ENCODE measurements at places on chromosomes 11 and 22.

DNA sequence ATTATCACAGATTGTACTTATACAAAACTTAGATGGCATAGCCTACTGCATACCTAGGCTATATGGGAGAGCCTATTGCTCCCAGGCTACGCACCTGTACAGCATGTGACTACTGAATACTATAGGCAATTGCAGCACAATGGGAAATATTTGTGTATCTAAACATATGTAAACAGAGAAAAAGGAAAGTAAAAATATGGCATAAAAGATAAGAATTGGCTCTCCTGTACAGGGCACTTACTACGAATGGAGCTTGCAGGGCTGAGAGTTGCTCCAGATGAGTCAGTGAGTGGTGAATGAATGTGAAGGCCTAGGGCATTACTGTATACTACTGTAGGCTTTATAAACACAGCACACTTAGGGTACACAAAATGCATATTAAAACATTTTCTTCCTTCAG lies 13.2 kb downstream of the APOL6 start:
- no peak for DNase-seq

DNA sequence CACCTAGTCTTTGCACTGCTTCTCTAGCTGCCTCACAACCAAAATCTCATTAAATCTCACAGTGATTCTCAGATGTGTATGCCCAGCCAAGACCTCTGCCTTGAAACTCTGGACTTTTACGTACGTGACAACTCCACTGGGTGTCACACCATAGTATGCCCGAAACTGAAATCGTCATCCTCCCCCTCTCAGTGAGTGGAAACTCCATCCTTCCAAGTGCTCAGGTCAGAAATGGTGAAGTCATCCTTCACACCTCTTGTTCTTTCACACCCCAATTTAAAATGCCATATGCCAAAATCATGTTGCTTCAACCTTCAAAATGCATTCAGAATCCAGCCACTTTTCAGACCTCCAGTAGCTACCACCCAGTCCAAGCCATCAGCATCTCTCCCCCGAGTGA lies 42.5 kb downstream of the SFI1 start:
- DNase-seq: no peak

- peak; percentile 56 for DNase-seq
Observed at GRCh38 chr11:117096201-117096991, 1.8 kb downstream of the SIK3 start.

GRCh38 chr11:101915791-101916291 lies 481 bp downstream of the ANGPTL5 start:
- peak; percentile 94 for DNase-seq

GRCh38 chr11:128261011-128261421 lies 326.3 kb downstream of the ETS1 start:
- no peak for DNase-seq

GRCh38 chr22:39352306-39352891 lies 2.6 kb downstream of the SYNGR1 start:
- no peak for DNase-seq

DNA sequence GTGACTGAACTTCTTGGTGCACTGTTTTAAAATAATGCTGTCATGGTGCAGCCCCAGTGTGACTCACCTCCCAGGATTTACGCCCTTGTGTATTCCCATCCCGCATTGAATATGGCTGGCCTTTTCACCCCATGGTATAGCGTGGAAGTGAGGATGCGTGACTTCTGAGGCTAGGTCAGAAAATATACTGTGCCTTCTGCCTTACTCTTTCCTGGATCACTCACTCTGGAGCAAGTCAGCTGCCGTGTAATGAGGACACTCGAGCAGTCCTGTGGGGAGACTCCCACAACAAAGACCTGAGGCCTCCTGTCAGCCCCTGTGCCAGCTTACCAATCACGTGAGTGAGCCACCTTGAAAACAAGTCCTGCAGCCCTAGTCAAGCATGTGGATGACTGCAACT lies 471.9 kb upstream of the KIRREL3 start:
- DNase-seq: no peak

- DNase-seq: no peak
Observed at GRCh38 chr11:117972629-117973502, 13.3 kb upstream of the IL10RA start.

DNA sequence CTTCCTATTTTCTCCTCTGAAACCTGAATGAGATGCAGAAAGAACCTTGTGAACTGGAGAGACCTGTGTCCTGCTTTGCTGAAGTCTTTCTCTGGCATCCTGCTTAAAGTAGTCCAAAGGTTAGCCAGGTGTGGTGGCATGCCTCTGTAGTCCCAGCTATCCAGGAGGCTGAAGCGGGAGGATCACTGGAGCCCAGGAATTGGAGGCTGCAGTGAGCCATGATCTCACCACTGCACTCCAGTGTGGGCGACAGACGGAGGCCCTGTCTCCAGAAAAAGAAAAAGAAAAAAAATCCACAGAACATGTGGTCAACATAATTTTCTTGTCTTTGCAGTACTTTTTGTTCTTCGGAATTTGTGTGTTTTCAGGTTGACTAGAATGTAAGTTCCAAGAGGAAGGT lies 2.3 kb upstream of the KREMEN1 start:
- DNase-seq: no peak

DNA sequence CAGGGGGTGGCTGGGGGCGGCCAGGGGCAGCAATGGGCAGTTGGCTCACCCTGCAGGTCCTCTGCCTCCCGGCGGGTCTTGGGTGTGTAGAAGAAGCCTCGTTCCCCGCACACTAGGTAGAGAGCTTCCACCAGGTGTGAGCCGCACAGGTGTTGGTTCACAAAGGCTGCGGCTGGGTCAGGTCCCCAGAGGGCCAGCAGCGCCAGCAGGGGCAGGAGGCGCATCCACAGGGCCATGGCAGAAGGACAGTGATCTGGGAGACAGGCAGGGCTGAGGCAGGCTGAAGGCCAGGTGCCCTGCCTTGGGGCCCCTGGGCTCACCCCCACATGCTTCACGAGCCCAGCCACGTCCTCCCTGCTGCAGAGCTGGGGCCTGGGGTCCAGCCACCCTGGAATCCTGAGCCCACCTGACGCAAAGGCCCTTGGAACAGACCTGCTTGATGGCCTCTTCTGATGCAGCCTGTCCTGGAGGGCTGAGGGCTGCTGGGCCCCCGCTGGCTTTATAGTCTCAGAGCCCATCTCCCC lies at the start of gene INS:
Gene INS (minus strand): TSS at position 474 of the 524 bp plus-strand sequence. CDS start 238 bp downstream, at position 236.
- no peak for DNase-seq

DNA sequence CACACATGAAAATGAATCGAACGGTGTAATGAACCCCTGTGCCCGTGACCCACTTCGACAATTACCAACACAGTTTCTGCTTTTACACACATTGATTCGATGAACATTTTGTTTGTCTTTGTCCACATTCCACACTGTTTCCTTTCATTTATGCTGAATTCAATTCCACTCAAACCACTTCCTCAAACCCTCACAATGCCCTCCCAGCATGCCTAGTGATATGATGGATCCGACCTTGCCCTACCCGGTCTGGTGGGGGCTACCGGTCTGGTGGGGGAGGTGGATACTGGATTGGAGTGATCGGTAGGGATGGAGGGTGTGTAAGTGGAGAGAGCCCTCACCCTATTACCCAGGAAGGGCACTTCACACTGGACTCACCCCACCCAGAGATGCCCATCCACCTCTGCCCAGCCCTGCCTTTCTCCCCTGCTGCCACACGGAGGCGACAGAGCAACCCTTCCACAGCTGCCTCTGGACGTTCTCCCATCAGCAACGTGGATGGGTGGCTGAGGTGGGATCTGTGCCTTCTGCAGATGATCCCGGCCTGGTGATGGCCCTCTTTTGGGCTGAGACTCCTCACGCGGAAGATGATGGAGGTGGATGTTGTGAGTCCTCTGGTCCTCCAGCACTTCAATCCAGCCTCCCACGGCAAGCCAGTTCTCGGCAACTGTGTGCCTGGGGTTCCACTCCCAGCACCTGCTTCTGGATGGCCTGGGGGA lies 33.0 kb upstream of the P2RY2 start:
- peak; percentile 36 for DNase-seq

DNA sequence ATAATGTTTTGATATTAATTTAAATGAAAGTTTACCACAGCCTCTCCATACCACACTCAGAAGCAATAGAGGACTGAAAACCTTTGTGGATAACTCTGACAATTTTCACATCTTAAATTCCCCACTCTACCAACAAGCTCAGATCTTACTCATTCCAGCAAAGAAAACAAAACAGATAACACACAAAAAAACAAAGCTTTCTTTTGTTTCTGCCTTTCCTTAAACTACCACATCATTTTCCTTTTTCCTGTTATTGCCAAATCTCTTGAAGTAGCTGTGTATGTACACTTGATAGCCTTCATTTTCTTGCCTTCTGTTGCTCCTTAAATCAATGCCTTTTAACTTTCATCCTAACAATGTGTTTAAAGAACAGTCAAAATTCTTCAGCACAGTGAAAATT lies 484.9 kb downstream of the NTM start:
- DNase-seq: no peak

DNA sequence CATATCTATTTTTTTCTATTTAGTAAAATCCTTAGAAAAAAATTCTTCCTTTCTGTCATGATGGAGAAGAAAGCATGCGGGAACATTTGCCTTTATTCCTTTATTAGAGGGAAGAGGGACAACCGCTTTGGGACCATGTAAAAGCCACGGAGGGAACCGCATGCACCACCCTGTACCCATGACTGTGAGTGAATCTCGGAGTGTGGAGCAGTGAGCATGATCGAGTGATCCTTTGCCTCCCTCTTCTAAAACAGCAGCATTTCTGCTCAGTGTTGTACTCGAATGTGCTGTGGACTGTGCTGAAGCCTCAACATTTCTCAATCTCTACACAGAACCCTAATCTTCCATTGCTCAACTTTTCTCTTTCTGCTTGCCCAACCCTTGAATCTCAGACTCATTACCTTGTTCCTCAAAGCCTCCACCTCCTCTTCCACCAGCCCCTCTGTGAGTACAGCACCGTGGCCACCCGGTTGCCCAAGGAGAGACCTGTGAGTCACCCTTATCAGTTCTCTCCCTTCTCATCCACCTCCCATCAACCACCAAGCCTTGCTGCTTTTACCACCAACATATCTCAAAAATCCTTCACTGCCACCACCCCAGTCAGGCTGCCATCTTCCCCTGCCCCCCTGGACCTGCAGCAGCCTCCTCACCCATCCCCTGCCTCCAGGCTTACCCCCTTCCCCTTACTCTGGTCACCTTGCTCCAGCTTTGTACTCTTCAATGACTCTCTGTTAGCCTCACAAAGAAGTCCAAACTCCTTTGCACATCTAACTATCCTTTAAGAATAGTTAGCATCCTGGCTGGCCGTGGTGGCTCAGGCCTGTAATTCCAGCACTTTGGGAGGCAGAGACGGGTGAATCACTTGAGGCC lies 103.1 kb downstream of the NAT10 start:
- no peak for DNase-seq

- DNase-seq: peak; percentile 15
Observed at GRCh38 chr11:120854988-120855387, 168.9 kb upstream of the TBCEL start.

GRCh38 chr11:71307811-71308645 lies 55.7 kb upstream of the SHANK2 start:
- DNase-seq: no peak

GRCh38 chr11:62593434-62594044 lies 2.2 kb upstream of the TUT1 start:
- DNase-seq: peak; percentile 75

DNA sequence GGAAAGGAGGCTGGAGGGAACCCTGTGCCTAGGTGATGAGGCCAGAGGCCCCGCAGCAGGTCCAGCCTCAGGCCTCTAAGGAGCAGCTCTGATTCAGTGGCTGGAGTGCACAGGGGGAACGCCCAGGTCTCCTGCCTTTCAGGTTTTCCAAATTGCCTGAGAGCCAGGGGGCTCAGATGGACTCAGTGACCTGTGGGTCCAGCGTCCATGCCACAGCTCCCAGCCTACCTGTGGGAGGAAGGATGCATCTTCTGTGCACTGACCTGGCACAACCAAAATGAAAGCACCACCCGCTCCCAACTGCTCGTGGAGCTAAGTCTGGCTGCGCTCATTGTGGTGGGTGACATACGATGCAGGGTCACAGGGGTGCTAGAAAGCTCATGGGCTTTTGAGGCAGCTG lies 82.8 kb downstream of the FEZ1 start:
- no peak for DNase-seq

- DNase-seq: no peak
Observed at GRCh38 chr22:49393526-49393925, 434.1 kb downstream of the BRD1 start.

DNA sequence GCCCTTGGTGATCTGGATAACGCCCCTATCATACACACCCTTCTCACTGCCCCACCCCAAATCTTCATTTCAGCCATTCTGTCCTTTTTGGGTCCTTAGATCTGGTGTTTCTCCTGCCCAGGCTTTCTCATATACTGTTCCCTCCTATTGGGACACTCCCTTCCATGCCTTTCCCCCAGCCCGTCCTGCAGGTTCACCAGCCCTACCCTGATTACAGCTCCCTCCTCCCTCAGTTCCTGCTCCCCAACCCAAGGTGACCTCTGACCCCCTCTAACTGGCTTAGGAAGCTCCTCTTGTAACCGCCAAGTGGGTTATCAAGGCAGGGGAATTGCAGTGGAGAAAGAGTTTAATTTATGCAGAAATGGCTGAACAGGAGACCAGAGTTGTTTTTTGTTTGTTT lies 13.0 kb downstream of the MTFP1 start:
- no peak for DNase-seq

- DNase-seq: no peak
Observed at GRCh38 chr11:8318536-8318935, 54.9 kb upstream of the LMO1 start.

GRCh38 chr22:43571181-43571580 lies 159.4 kb downstream of the MPPED1 start:
- DNase-seq: no peak

- no peak for DNase-seq
Observed at GRCh38 chr11:65016705-65017104, 2.7 kb downstream of the ARL2 start.

DNA sequence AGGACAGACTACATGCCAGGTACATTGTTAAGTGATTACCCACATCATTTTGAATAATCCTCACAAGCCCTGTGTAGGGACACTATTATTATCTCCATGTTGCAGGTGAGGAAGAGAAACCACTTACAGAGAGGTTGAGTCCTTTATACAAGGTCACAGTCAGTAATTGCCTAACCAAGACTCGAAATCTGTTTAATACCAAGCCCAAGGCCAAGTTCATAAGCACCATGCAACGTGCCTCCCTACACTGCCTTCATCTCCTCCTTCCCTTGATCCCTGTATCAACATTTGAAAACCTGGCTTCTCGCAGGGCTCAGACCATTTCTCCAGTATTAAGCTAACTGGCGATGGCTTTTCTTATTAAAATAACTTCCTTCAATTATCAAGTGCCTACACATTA lies 41.7 kb upstream of the SEZ6L start:
- no peak for DNase-seq

GRCh38 chr22:19478045-19478900 lies 720 bp downstream of the UFD1 start:
- peak; percentile 35 for DNase-seq

Data from muscle of leg (tissue), 16 donors.